ENCODE measurements at places on chromosomes 2 and 18. TPM values are rescaled to one million over a fixed set of nuclear protein-coding genes. Genes with fewer than 3 reads are reported as not detected.

Gene CDCA7
- 48.2 TPM for total RNA-seq

Gene NT5DC4
- total RNA-seq: 13.6 TPM

Gene PROM2
- 24.7 TPM for total RNA-seq

Gene NT5C1B
- total RNA-seq: not detected

Gene LIMS2
- total RNA-seq: not detected

Gene CYS1
- 4.8 TPM for total RNA-seq

- H3K36me3 ChIP-seq: no peaks in the 10 kb centered on the region
- peaks cover 30% of the 10 kb centered on the region for H3K4me1 ChIP-seq
- DNase-seq: no peak
- no peak overlapping the region for H3K4me3 ChIP-seq
- H3K27me3 ChIP-seq: no peaks in the 10 kb centered on the region
These were observed 26.8 kb downstream of the PKDCC start for GRCh38 chr2:42074661-42075060.

- H3K4me1 ChIP-seq: peaks cover 37% of the 10 kb centered on the region
- no peaks in the 10 kb centered on the region for H3K27me3 ChIP-seq
- no peak overlapping the region for H3K4me3 ChIP-seq
- no peak for DNase-seq
- peaks cover 24% of the 10 kb centered on the region for H3K36me3 ChIP-seq
These were observed 91.6 kb downstream of the STPG4 start for GRCh38 chr2:47063538-47063930.

- H3K4me3 ChIP-seq: no peak overlapping the region
- H3K27me3 ChIP-seq: no peaks in the 10 kb centered on the region
- H3K4me1 ChIP-seq: no peaks in the 10 kb centered on the region
- no peak overlapping the region for H3K27ac ChIP-seq
- no peaks in the 10 kb centered on the region for H3K36me3 ChIP-seq
- DNase-seq: no peak
These were observed 1066.2 kb downstream of the TDRD15 start for GRCh38 chr2:22189893-22190480.

GRCh38 chr2:97931118-97931857, 64.5 kb downstream of the TMEM131 start:
- DNase-seq: no peak
- no peaks in the 10 kb centered on the region for H3K36me3 ChIP-seq
- H3K27ac ChIP-seq: no peak overlapping the region
- peaks cover 9% of the 10 kb centered on the region for H3K4me1 ChIP-seq

DNA sequence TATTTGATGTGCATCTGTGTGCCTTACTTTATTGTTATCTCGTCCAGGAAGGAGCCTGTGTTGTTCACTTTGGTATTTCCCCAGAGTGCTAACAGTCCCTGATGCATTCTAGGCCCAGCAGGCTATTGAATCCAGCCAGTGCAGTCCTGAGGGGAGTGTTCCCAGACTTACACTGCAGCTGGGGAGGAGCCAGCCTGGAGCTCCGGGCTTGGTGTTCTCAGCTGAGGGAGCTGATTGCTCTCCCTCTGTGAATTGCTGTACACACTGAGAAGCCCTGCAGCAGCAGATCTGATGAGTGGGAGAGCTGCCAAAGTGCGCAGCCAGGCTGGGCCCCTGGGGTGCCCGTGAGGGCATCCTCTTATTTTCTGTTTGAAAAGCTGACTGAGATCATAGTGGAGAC, 159.2 kb downstream of the GALNT3 start:
- H3K4me3 ChIP-seq: no peak overlapping the region
- H3K27me3 ChIP-seq: no peaks in the 10 kb centered on the region
- H3K36me3 ChIP-seq: no peaks in the 10 kb centered on the region
- no peak for DNase-seq

- no peak overlapping the region for H3K4me3 ChIP-seq
- H3K36me3 ChIP-seq: no peaks in the 10 kb centered on the region
- H3K4me1 ChIP-seq: peaks cover 13% of the 10 kb centered on the region
- H3K27me3 ChIP-seq: peaks cover 20% of the 10 kb centered on the region
- H3K27ac ChIP-seq: no peak overlapping the region
These were observed 13.1 kb downstream of the ZAP70 start for GRCh38 chr2:97726261-97727064.

DNA sequence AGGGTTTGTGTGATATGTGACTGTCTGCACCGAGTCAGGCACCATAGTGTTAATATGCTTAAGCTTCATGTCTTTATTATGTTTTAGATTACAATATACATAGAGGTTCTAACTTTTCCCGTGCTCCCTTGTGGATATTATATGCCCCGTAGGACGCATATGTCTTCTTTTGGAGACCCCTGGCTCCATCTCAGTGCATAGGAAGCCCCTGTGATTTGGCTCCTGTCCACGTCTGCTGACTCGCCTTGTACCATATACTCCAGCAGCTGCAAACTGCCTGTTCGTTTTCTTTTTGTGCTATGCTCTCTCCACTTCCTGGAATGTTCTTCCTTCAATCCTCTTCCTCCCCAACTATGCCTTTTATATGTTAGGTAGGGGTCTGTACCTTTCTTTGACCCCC, 110.9 kb downstream of the PTRHD1 start:
- no peak overlapping the region for H3K27ac ChIP-seq
- no peaks in the 10 kb centered on the region for H3K36me3 ChIP-seq
- H3K4me3 ChIP-seq: no peak overlapping the region
- DNase-seq: no peak
- no peaks in the 10 kb centered on the region for H3K4me1 ChIP-seq

- no peak for DNase-seq
- no peak overlapping the region for H3K4me3 ChIP-seq
- no peaks in the 10 kb centered on the region for H3K4me1 ChIP-seq
- no peak overlapping the region for H3K27ac ChIP-seq
- no peaks in the 10 kb centered on the region for H3K36me3 ChIP-seq
These were observed 311.9 kb upstream of the RAB6C start for GRCh38 chr2:129667577-129667976.

DNA sequence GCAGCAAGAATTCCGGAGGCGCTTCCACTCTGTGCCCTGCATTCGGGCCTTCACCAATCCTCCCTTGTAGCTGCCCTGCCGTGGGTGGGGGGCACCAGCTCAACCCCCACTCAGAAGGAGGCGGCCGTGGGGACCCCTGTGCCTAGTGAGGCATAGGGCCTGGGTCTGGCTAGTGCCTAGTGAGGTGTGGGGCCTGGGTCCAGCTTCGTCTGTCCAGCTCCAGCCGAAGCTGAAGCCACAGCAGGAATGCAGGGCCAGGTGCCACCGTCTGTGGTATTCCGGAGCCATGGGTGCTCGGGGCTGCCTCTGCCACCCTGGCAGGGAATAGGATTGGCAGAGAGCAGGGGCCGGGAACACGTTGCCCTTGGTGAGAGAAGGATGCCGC, 12.3 kb downstream of the ODC1 start:
- no peak overlapping the region for H3K27ac ChIP-seq
- H3K27me3 ChIP-seq: no peaks in the 10 kb centered on the region
- H3K4me3 ChIP-seq: no peak overlapping the region

DNA sequence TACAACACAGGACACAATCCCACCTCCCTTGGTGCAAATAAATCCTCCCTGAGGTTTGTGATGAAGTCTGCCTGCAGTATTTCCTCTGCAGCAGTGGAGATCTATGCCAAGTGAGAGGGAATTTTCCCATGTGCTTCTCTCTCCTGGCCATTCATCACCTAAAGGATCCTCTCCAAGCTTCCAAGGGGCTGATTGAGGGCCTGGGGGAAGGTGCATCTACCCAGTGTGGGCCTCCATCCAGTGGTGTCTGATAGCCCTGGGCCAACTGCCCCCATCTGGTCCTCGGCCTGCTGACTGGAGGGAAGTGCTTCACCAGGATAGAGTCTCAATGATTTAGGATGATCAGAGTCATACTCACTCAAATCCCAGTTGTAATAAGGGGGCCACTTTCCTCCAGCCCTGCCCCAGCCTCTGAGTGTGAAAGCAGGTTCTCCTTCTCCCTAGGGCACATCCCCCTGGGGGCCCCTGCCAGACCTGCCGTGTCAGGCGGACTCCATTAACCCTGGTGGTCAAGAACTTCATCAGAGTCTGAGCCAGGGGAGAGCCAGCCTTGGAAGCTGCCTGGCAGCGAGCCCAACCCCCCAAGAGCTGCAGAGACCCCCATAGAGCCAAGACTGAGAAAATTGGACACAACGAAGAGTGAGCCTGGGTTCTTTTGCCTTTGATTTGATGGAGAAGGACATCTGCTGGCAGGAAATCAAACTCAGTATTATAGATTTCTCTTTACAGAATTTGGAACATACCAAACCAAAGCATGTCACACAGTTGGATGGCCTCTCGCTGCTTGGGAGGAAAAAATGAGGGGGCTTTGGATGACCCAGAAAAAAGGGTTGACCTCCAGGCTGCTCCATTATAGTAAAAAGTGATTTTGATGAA, 509.6 kb downstream of the CMPK2 start:
- H3K27me3 ChIP-seq: no peaks in the 10 kb centered on the region
- no peak for DNase-seq
- H3K4me3 ChIP-seq: no peak overlapping the region
- H3K27ac ChIP-seq: no peak overlapping the region
- no peaks in the 10 kb centered on the region for H3K36me3 ChIP-seq
- H3K4me1 ChIP-seq: no peaks in the 10 kb centered on the region
